ENCODE measurements at places on chromosomes 5 and 9.
A peak's percentile ranks its signal among the peaks of the same experiment; 100 is the strongest.

GRCh38 chr5:99033014-99033900 is 104.5 kb upstream of the CHD1 start:
- DNase-seq = peak; percentile 55

DNA sequence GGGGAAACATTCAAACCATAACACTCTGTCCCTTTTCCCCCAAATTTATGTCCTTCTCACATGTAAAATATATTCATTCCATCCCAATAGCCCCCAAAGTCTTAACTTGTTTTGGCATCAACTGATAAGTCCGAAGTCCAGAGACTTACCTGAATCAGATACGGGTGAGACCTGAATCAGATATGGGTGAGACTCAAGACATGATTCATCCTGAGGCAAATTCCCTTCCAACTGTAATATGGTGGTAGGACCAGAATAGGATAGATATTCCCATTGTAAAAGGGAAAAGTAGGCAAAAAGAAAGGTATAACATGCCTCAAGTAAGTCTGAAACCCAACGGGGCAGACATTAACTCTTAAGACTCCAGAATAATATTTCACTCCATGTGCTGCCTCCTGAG is 115.6 kb upstream of the CKMT2 start:
- no peak for DNase-seq

DNA sequence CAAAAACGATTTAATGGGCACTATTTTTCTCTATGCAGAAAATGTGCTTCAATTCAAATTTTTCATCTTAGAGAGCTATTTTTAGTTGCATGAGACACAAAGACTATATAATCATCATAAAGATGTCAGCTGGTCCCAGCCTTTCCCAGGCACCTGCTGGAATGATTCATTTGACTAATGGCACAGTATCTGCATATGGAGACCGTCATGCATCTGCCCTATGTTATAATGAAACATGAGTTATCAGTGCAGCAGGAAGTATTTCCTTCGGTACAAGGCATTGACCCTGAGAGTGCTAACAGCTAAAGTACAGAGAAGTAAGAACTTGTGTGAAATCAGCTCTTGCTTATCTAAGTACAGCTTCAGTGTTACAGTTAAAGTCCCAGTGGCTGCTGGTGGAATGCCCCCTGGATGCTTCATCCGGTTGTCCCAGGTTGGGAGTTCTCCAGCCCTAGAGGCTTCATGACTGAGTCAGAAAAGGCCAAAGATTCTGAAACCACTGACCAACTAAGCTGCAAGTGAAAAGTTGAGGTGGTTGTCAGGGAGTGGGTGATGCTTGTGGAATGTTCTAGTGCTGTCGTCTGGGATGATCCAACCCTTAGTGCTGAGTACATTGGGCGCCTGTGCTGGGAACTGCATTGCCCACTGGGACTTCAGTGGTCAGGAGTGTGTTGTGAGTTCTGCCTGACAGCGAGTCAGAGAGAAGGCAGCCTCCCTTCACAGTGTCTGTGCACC is 57.2 kb downstream of the MTRR start:
- no peak for DNase-seq

- DNase-seq = no peak
These were observed 598.1 kb downstream of the DNAH5 start for GRCh38 chr5:13346401-13346800.

GRCh38 chr9:40913928-40914673 is 214.4 kb downstream of the FOXD4L6 start:
- DNase-seq = no peak

DNA sequence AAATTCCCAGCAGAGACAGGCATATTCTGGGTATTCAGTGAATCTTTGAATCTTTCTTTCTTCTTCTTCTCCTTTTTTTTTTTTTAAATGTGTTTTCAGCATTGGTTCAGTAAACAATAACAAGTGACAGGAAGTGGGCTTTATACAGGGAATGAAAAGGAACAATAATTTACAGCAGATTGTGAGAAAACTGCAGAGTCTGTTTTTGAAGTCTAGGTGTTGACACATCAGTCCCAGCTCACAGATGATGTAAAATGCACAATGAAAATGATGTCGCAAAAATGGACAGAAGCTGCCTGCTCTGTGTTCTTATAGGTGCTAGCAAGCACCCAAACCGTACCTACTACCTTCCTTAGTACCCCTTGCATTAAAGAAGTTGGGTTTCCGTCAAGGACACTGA is 38.8 kb downstream of the TNC start:
- DNase-seq = no peak

- DNase-seq = no peak
These were observed 103.4 kb upstream of the RAI14 start for GRCh38 chr5:34552686-34553085.

GRCh38 chr5:104763216-104763615 is 1200.6 kb upstream of the NUDT12 start:
- no peak for DNase-seq

GRCh38 chr9:117809751-117810150 is 105.5 kb downstream of the TLR4 start:
- DNase-seq = no peak

DNA sequence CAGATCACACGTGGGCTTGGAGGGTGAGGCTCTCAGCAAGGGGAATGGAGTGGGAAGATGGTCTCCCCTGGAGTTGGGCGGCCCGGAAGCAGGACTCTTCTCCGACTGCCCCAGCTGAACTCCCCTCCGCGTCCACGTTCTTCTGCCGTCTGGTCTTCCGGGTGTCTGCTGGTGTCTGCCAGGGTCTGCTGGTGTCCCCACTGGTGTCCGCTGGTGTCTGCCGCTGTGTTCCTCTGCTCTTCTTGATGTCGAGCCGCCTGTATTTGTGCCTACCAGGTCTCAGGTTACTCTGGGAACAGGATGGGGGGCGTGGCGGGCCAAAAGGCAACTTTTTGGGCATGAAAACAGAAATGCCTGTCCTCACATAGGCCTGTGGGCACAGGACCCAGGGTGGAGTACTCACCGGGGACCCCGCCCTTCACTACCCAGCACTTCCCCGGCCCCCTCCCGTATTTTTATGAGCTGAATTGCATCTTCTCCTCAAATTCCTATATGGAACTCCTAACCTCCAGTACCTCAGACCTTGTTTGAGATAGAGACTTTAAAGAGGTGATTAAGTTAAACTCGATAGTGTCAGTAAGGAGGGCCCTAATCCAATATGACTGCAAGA is 675.4 kb downstream of the SEMA5A start:
- DNase-seq = no peak

DNA sequence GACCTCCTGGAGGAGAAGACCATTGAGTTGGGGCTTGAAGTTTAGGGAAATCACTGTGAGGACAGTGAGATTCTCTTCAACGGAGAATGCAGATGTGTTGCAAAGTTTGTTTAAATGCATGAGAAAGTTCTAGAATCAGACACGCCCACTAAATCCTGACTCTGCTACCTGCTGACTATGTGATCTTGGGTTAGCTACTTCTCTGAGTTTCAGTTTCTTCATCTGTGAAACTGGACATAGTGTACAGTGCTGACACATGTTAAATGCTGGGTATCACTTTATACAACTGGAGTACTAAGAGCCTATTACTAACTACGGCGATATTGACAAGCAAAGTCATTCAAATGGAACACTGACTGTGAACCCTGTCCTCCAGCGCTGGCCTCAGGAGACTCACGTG is 255.5 kb downstream of the HSPA4 start:
- DNase-seq = no peak

GRCh38 chr5:135230251-135230925 is 168.6 kb downstream of the MACROH2A1 start:
- no peak for DNase-seq
